ENCODE measurements at places on chromosomes 1 and 21.

DNA sequence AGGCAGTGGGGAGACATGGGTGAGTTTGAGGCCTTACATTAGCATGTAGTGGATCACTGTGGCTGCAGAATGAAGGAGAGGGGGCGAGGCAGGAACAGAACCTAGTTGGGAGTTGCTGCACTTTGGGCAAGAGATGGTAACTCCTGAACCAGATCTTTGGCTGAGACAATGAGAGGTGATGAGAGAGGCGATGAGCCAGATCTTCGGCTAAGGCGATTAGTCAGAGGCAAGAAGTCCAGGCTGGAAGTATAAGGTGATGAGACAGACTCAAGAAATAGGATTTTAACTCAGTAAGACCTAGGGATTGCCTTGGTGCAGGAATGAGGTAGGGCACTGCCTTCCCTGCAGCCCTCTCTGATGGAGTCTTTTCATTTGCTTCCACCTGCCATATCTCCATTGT is 9.1 kb upstream of the ARTN start:
- DNase-seq = no peak

DNA sequence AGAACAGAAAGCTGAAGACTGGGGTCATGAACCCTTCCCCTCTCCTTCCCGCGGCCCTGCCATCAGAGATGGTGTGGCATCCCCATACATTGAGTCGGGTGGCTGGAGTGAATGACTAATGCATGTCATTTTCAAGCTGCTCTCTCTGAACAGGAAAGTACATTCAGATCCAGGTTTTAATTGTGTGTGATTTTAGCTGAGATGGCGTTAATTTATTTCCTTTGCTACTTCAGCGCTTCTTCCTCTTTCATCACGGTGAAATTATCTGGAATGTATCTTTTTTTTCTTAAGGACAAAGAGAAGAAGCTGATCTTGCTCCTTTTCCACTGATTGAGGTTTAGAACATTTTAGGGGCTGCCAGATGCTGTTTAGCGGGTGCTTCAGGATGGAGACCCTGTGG is 8.6 kb upstream of the LRRN2 start:
- DNase-seq = no peak

- DNase-seq = peak; percentile 92
These were observed 94.2 kb upstream of the SERBP1 start for GRCh38 chr1:67524143-67525052.

DNA sequence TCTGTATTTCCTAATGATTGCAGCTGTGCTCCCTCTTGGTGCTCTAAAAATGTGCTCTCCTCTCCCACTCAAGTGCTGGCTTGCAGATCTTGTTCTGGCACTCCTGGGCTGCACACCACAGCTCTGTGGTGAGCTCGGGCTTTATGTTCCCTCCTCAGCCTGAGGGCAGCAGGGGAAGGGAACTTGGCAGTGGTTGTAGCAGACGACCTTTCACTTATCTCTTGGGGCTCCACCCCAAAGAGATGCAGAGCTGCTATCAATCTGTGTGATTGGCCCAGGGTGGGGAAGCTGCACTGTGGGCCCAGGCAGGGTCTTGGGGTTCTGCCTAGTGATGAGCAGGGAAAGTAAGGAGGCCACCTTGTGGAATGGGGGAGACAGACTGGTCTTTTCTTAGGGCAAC is 143.5 kb upstream of the GORAB start:
- no peak for DNase-seq

DNA sequence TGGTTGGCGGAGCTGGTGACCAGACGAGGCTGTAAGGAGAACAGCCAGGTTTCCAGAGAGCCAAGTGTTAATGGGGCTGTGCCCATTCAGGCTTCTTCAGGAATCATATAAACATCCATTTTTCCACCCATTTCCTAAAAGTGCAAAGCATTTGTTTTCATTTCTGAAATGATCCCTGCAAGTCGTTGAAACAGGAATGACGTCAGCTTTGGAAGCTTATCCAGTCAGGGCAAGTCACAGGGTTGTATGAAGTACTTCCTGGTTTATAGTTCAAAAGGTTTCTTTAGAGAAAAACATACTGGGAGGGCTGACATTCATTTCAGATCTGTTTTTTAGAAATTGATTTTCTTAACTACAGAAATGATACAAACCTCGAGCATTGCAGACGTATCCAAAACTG is 29.2 kb downstream of the IGSF5 start:
- no peak for DNase-seq

- DNase-seq = no peak
These were observed 56.7 kb upstream of the PUM1 start for GRCh38 chr1:31122101-31122735.

- no peak for DNase-seq
These were observed 318.8 kb downstream of the PTPRU start for GRCh38 chr1:29555043-29555620.

GRCh38 chr1:211697356-211697755 is 21.9 kb upstream of the NEK2 start:
- DNase-seq = no peak

DNA sequence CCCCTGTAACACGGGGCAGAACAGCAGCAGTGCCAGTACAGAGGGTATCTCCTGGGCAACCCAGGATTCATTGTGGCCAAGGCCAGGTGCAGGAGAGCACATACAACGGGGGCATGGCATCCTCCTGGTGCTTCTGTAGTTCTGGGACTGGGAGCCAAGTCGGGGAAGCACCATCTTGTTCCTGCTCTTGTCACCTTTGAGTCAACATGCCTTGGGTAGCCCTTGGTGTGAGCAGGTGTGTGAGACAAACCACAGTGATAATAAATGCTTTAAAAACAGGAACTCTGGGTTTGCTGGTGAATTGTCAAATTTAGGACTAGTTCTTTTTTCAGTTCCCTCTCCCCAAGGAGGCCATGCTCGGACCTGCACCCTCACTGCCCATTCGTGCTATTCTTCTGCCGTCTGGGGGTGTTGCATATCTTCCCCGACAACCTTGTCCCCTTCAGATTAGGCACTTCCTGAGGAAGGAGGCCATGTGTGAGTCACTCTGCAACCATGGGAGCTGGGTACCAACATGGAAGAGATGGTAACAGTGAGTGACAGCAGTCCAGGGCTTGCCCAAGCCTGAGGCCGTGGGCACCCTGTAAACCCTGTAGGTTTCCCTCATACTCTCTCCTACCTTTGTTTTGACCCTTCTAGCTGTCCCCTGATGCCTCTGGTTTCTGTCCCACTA is 150.2 kb downstream of the GRIK3 start:
- no peak for DNase-seq

- DNase-seq = no peak
These were observed 485.9 kb downstream of the USP25 start for GRCh38 chr21:16215663-16216183.

DNA sequence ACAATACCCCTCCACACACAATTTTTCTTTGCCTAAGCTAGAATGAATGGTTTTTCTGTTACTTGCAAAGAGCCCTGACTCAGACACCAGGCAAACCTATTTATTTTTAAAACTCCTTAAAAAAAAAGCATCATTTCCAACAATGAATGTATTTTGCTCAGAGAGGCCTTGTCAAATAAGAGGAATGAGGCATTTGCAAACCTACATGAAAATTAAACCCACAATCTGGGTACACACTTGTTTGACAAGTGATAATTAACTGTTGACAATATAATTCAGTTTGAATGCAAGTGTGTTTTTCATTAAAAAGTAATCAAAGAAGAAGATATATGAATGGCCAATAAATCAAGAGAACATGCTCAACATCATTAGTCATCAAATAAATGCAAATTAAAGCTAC is 339.5 kb downstream of the PTPRU start:
- no peak for DNase-seq

DNA sequence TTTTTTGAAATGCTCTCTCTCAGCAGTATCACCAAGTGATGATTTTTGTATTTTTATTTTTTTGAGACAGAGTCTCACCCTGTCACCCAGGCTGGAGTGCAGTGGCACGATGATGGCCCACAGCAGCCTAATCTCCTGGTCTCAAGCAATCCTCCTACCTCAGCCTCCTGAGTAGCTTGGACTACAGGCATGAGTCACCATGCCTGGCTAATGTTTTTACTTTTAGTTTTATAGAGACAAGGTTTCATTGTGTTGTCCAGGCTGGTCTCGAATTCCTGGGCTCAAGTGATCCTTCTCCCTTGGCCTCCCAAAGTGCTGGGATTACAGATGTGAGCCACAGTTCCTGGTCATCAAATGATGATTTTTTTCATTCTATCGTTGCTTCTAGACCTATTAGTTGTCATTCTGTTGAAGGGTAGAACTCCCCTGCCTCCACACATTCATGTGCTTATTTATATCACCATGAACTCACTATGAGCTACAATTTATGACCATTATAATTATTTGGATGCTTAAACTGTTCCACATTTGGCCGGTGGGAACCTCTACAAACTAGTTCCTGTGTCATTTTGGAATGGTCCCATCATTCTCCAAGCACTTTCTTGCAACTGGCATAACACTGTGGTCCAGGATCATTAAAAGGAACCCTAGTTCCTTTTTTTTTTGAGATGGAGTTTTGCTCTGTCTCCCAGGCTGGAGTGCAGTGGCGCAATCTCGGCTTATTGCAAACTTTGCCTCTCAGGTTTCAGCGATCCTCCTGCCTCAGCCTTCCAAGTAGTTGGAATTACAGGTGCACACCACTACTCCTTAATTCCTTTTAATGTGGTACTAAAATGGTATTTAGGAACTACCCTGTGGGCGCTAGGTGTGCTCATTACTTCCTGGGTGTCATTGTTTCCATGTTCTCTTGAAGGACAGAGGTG is 20.2 kb upstream of the TOR3A start:
- DNase-seq = no peak

- no peak for DNase-seq
These were observed 58.9 kb downstream of the SWT1 start for GRCh38 chr1:185215911-185216310.

- DNase-seq = no peak
These were observed 4.7 kb downstream of the TAGLN2 start for GRCh38 chr1:159920651-159921050.

DNA sequence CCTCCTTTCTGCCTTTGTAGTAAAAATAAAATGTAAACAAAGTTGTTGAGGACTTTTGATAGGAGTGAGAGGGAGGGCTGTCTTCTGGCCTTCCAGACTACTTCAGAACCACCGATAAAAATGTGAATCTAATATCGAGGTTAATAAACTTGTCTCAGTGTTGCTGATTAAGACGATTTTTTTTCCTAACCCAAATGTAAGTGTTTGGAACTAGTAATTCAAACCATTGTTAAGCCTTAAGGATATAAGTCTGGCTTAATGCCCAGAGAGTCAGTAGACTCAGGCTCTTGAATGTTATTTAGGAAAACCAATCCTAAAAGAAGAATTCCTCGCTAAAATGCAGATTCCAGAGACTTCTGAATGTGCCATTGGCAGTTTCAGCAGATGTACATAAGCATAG is 356.9 kb downstream of the SIPA1L2 start:
- no peak for DNase-seq

DNA sequence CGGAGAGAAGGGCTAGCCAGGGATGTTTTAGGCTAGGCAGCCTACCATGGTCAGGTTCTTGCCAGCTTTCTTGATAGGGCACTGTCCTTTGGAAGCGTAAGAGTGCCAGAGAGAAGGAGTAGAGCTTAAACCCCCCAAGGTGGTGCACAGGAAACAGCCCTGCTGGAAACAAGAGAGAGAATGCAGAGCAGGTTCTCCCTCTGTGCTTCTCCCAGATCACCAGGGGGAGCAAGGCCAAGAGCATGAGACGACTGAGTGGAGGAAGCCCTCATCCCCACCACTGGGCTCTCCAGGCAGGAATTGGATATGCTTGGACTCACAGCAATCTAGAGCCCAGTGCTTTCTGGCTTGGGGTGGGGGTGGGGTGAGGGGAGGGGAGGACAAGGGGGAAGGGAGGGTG is 49.8 kb downstream of the ATP2B4 start:
- DNase-seq = no peak

GRCh38 chr1:197305925-197306324 is 37.9 kb downstream of the CRB1 start:
- no peak for DNase-seq

- DNase-seq = peak; percentile 20
These were observed 83.4 kb downstream of the LYST start for GRCh38 chr1:235783148-235783776.

DNA sequence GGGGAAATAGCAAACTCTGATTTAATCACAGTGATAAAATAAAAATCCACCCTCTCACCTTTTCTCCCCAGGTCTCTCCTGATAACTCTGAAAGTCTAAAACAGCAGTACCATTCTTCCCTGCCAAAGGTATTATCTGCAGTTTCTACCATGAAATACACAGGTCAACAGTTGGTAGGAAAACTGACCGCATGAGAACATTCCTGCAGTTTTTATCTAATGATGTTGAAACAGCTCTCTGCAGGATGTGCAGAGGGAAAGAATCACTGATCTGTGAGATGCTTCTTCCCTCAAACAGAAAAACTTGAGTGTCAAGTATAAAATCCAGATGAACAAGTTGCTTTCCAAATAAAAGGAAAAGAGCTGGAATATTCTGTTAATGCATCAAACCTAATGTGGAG is 39.1 kb downstream of the KCNJ6 start:
- no peak for DNase-seq

DNA sequence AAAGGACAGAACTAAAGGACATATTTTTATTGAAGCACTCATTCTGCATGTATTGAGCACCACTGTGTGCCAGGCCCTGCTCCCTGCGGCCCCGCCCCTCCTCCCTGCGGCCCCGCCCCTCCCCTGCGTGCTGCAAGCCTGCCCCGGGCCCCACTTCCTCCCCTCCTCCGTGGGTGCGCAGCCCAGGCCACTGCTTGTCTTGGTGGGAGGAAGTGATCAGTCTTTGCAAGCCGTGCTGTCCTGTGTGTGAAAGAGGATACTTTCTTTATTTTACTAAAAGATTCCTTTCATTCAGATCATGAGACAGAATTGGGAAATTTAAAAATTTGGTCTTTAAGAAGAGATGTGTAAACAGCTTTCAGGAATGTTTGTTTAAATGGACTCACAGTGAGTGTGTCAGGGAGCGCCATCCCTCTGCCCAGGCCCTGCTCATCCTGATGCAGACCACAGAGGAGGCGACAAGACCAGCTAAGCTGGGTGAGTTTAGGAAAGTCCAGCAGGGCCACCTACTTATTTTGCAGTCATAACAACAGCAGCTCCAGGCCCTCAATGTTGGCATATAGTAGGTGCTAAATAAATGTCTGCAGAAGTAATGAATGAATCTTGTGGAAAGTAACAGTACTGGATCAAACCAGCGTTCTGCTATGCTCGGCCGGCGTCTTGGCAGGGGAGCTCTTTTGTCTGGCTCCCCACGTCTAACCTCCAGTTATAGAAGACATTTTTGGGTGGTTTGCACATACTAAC is 88.3 kb upstream of the SELENON start:
- DNase-seq = no peak

GRCh38 chr1:2506901-2507565 is 19.4 kb downstream of the PANK4 start:
- no peak for DNase-seq

DNA sequence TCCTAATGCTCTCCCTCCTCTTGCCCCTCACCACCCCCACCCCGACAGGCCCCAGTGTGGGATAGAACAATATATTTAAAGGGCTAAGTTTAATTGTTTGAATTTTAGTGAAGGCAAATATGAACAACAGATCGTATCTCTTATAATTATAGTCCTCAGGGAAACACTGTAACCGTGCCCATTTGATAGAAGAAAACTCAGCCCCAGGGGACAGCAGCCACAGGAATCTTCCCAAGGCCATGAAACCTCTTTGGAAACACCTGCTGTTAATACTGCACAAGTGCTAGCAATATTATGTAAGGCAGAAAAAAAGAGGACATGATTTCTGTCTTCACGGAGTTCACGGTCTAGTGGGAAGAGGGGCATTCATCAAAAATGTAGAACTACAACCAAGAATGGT is 142.2 kb downstream of the URB2 start:
- peak; percentile 92 for DNase-seq

GRCh38 chr1:21585037-21585436 is 75.8 kb downstream of the ALPL start:
- no peak for DNase-seq

- DNase-seq = no peak
These were observed 16.5 kb upstream of the ETS2 start for GRCh38 chr21:38789275-38789674.

- no peak for DNase-seq
These were observed 50.1 kb upstream of the RGS21 start for GRCh38 chr1:192266645-192267044.

Data from COR-L47 (cell line).